Caco-2 (cell line): ENCODE measurements at places on chromosomes 3 and 15. TPM values are rescaled to one million over a fixed set of nuclear protein-coding genes. Genes with fewer than 3 reads are reported as not detected.

The SH3GL3 gene
- total RNA-seq: not detected in 2 replicates

- H3K4me1 ChIP-seq: no peaks in the 10 kb centered on the region
- H3K27ac ChIP-seq: no peak overlapping the region
- no peaks in the 10 kb centered on the region for H3K27me3 ChIP-seq
- DNase-seq: no peak
- H3K4me3 ChIP-seq: no peak overlapping the region
Observed at GRCh38 chr15:101540480-101541239, 51.2 kb upstream of the PCSK6 start.

DNA sequence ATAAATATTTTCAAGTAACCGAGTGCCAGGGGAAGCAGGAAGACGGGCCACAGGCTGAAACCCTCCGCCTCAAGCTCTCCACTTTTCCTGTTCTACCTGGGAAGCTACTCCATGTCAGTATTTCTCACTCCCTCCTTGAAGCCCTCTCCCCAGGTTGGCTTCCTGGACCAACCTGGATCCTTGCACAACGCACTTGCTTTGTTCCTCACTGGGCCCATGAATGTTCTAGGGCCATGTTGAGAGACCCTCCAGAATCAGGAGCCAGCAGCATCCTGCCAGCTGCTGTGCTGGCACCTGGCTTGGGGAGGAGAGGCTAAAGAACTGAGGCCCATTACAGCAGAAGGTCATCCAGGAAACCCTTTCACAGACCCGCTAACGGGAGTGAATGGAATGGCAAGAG lies 79.3 kb upstream of the SNRPA1 start:
- H3K4me1 ChIP-seq: no peaks in the 10 kb centered on the region
- H3K27ac ChIP-seq: no peak overlapping the region
- no peaks in the 10 kb centered on the region for H3K27me3 ChIP-seq
- H3K36me3 ChIP-seq: no peaks in the 10 kb centered on the region

The KIF15 gene
- total RNA-seq: 22.4 and 25.3 TPM in 2 replicates

- H3K4me1 ChIP-seq: peaks cover 8% of the 10 kb centered on the region; the same call in 1 of the 2 replicates
- no peaks in the 10 kb centered on the region for H3K27me3 ChIP-seq
- H3K36me3 ChIP-seq: no peaks in the 10 kb centered on the region
- H3K27ac ChIP-seq: no peak overlapping the region
Observed at GRCh38 chr3:160135851-160136250, 89.4 kb upstream of the C3orf80 start.
